Cerebellar nuclear complex (tissue), 1 donor: ENCODE measurements at places on chromosomes 13 and 19.

DNA sequence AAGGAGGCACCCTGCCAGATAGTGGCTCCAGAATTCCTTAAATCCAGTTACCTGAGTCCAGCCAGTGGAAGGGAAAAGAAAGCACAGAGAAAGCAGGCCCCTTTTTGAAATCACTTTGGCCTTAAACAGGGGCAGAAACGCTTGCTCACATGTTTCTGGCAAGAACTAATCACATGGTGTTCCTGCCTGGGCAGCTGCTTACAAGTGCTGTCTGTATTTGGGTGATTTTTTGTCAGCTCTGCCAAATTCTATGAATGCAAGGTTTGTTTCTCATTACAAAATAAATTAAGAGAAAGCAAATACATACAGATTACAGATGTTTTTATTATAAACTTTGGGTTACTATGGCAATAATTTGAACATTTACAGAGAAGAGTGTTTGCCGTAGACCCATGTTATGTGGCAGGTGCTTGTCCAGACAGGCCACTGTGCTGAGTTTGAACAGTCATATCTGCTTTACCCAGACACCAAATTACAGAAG lies 1237.8 kb downstream of the SLITRK5 start:
- DNase-seq, result no peak

DNA sequence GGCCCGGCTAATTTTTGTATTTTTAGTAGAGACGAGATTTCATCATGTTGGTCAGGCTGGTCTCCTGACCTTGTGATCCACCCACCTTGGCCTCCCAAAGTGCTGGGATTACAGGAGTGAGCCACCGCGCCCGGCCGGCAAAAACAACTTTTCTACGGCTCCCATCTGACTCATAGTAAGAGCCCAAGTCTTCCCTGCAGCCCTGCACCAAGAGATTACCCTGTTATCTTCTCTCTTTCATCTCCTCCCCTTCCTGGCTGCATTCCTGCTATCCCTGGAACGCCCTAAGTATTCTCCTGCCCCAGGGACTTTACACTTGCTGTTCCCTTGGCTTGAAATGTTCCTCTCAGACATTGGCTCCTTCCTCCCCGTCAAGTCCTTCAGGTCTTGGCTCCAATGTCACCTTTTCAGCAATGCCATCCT lies 6.6 kb downstream of the AP2S1 start:
- no peak for DNase-seq

- no peak for DNase-seq
These were observed 102.8 kb downstream of the KATNAL1 start for GRCh38 chr13:30204564-30204963.

- no peak for DNase-seq
These were observed 374.0 kb downstream of the IRS2 start for GRCh38 chr13:109412283-109412901.

- DNase-seq, result no peak
These were observed 53.5 kb upstream of the ALOX5AP start for GRCh38 chr13:30681843-30682242.

DNA sequence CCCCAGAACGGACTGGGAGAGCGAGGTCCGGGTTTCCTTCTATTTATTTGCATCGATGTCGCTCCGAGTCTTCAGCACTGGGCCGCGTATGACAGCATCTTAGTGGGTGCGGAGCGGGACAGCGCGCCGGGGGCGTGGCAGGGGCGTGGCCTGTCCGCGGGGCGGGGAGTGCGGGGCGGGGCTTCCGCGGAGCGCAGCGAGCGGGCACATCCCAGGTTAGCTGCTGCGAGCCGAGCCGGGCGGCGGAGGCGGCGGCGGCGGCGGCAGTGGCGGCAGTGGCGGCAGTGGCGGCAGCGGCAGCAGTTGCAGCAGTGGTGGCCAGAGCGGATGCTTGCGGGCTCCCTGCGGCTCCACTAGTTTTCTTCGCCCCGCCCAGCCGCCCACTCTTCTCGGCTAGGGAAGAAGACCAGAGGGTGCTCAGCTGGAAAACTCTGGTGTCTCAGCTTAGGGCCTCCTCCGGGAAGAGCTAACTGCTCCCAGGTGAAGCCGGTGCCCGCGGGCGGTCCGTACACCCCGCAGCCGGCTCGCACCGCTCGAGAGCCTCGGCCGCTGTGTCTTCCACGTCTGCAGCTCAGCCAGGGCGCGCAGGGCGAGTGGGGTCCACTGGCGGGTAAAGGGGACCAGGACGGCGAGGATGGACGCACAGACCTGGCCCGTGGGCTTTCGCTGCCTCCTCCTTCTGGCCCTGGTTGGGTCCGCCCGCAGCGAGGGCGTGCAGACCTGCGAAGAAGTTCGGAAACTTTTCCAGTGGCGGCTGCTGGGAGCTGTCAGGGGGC lies at the start of gene GPC5:
Gene GPC5 (plus strand): TSS at position 209 of the 776 bp plus-strand sequence.
- no peak for DNase-seq

GRCh38 chr13:28451482-28452217 lies 43.3 kb downstream of the FLT1 start:
- no peak for DNase-seq

- no peak for DNase-seq
These were observed 41.7 kb downstream of the HTR2A start for GRCh38 chr13:46855166-46855565.

DNA sequence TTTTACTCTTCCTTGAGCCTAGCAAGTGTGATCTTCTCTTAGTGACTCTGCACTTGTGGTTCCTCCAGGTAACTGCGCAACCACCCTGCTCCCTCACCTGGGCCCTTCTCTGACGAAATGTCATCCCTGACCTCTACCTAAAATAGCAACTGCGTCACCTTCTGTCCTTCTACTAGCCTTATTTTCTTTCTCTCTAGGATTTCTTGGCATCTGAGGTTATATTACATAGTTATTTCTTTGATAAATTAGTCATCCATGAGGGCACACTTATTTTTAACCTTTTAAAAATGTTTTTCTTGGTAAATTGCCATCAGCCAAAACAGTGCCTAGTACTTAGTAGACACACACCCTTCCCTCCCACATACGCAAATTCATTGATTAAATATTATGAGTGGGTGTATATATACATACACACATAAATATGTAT lies 355.5 kb downstream of the ENOX1 start:
- DNase-seq, result no peak

- no peak for DNase-seq
These were observed 68.9 kb downstream of the ZIC5 start for GRCh38 chr13:99902657-99903056.

DNA sequence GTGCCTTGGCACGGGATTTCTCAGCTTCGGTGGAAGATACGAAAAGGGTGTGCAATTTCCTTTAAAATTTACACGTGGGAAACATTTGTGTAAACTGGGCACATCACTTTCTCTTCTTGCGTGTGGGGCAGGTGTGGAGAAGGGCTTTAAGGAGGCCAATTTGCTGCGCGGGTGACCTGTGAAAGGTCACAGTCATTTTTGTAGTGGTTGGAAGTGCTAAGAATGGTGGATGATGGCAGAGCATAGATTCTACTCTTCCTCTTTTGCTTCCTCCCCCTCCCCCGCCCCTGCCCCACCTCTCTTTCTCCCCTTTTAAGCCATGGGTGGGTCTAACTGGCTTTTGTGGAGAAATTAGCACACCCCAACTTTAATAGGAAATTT lies 7.2 kb downstream of the SLITRK5 start:
- DNase-seq, result no peak

DNA sequence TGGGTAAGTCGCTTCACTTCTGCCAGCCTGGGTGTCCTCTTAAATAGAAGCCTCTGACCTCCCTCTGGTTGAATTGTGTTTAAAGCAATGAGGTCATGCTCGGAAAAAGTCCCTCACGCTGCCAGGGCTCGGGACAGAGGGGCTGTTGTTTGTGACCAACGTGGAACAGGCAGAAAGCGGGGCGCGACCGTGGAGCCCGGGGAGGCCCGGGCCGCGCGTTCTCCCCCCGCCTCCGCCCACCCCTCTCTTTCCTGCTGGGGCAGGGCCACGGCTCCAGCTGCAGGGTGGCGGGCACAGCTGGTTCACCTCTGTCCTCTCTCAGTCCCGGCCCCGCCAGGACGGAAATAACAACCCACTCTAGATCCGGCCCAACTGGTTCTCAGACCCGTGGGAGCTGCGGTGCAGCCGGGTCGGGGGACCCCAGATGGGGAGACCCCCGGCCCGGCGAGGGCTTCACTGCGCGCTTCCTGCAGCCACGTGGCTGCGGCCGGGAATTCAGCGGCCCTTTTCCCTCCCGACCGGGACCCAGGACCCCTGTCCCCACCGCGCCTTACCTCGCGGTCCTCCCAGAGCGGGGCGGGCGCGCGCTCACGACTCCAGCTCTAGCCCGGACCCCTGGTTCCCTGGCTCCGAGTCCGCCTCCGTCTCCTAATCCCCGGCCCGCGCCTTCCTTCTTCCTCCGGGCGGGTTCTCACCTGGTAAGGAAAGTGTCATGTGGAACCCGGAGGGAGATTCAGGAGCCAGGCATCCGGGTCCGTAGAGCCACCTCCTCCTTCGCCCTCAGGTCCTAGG lies 1.9 kb downstream of the CDC42EP5 start:
- DNase-seq, result no peak

- no peak for DNase-seq
These were observed 8.7 kb downstream of the SIRT2 start for GRCh38 chr19:38890686-38891085.

- DNase-seq, result peak; percentile 57
These were observed 100.6 kb upstream of the PABPC3 start for GRCh38 chr13:24995225-24995804.

DNA sequence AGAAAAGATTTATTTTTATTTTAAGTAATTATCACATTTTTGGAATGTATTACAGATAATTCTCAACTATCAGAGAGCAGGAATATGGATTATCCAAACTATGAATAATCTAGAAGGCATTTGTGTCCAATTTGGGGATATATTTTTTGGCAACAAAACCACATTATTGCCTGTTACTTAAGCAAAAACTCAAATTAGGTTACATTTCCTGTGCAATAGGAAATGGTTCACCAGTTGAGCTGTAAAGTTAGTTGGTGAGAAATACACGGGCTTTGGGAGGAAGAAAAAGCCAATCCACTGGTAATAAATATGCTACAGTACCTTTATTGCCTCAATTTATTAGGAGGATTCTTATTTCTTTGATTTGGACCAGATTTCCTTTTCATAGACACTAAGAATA lies 1075.2 kb downstream of the PCDH9 start:
- DNase-seq, result no peak

- DNase-seq, result no peak
These were observed 825 bp upstream of the CARM1 start for GRCh38 chr19:10870501-10870954.

DNA sequence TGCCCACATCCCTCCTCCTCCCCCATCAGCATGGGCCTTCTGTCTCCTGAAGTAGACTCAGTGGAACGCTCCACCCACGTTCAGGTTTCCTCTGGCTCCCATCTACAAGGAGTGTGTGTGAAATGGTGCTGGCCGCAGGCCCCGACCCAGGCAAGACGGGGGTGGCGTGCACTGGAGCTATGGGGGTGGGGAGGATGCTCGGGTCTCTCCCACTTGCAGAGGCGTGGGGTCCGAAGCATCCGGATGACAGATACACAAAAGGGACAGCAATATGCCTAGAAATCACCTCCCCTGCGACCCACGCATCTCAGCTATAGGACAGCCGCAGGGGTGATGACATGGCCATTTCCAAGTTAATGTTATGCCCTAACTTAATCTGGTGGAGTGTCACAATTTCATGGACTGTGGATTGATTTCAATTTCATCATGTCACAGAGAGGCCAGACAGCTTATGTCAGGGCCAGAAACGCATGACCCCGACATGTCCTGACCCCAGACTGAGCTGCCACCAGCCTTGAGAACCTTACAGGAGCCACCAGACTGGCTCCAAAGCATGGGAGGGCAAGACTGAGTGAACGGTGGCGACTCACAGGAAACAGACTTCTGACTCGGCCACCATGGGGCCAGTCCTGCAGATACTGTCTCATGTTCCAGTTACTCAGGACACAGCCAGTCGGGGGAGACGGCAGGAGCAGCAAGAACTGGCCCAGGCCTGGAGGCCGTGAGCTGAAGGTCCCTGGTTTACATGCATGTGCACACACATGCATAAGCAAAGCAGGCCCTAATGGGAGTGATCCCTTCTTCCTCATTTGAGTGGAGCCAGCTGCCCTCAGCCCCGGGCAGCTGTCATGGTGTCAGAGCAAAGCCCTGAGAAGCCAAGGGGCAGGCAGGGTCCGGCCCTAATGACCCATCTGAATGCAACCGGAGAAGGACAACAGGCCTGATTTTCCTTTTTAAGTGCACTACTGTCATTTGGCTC lies 82.2 kb downstream of the SLC7A1 start:
- DNase-seq, result no peak

DNA sequence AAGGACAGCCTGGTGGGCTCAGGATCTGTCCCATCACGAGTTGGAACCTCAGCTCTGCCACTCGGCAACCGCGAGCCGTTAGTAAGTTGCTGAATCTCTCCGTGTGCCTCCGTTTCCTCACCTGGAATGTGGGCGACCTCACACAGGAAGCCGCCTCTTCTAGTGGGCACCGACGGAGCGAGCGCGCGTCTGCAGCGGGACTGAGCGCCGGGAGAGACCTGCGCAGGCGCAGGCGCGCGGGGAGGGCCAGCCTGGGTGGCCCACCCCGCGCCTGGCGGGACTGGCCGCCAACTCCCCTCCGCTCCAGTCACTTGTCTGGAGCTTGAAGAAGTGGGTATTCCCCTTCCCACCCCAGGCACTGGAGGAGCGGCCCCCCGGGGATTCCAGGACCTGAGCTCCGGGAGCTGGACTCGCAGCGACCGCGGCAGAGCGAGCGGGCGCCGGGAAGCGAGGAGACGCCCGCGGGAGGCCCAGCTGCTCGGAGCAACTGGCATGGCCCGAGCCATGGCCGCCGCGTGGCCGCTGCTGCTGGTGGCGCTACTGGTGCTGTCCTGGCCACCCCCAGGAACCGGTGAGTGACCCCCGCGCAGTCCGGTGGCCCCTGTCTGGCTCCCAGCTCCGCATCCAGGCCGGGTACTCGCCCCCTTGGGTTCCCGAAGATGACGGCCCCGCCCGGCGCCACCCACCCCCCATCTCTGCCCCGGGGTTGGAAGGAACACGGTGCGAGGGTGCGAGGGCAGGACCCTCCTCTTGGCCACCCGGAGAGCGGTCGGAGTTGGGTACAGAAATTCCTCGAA lies at the start of gene PVR:
Gene PVR (plus strand): TSS at position 306 of the 797 bp plus-strand sequence. CDS start 187 bp downstream, at position 493.
- no peak for DNase-seq

- DNase-seq, result no peak
These were observed 13.1 kb downstream of the GRAMD1A start for GRCh38 chr19:35013041-35013819.

GRCh38 chr19:5360003-5360780 lies 19.6 kb upstream of the PTPRS start:
- DNase-seq, result no peak
